ENCODE measurements at places on chromosomes 7 and 10. TPM values are rescaled to one million over a fixed set of nuclear protein-coding genes. Genes with fewer than 3 reads are reported as not detected.

Gene ATRNL1
- total RNA-seq = 0.23 TPM

Gene PLAU
- total RNA-seq = 112 TPM

Gene ZNF503
- 6.7 TPM for total RNA-seq

Gene NODAL
- not detected for total RNA-seq
